ENCODE measurements at places on chromosomes 6 and 20.

GRCh38 chr20:38181207-38181801 is 16.2 kb upstream of the TGM2 start:
- peak; percentile 40 for DNase-seq

DNA sequence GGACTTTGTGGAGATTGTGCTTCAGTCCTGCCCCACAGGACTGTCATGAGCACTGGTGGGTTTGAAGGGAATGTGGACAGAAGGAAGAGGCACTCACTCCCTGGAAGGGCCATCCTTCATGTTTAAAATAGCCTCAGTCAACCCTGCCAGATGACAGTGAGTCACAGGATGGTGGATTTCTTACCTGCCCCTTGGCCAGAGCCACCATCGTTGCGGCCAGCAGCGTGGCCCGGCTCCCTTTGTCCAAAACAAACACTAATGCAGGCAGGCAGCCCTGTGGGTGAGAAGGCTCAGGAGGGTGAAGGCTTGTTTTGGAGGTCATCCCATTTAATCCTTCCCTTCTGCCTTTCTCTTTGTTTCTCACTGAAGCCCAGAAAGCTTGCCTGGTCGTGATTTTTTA is 422.7 kb downstream of the CD83 start:
- DNase-seq: no peak

GRCh38 chr6:99091985-99092384 is 144.2 kb upstream of the FBXL4 start:
- DNase-seq: no peak

GRCh38 chr6:142838821-142839685 is 105.9 kb downstream of the HIVEP2 start:
- peak; percentile 80 for DNase-seq

- DNase-seq: no peak
Observed at GRCh38 chr6:111530667-111531066, 47.6 kb upstream of the REV3L start.

- peak; percentile 82 for DNase-seq
Observed at GRCh38 chr6:39228992-39229767, at the start of gene KCNK5. KCNK5 (minus strand) TSS chr6:39229475; CDS start chr6:39229111, 364 bp downstream.

DNA sequence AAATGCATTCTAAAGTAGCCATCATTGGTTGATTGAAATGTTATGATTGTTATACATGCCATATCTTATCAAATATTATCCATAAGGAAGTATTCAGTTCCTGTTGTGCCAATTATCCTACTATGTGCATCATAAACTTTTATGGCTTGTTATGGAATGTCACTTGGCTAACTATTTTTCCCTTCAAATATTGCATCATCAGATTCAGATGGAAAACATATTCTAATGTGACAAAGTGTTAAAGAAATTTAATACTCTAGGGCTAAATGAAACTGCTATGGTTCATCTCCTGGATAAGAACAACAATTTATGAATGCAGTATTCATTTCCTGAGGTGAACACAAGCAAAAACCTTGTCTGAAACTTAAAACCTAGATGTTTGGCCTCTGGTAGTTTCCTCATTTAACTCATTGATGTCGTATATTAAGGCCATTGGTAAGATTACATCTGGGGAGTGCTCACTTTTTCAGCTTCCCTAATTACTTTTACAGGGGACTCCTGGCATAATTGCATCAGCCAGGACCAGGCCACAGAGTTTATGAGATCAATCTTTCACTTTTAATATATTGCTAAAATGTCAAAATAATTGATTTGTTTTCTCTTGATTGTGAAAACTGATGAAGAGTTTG is 134.9 kb upstream of the CEP162 start:
- DNase-seq: no peak

GRCh38 chr20:57211908-57212533 is 54.4 kb downstream of the BMP7 start:
- DNase-seq: no peak

GRCh38 chr20:32635764-32636163 is 38.0 kb downstream of the C20orf203 start:
- DNase-seq: no peak

All from NCI-H226 (cell line).